ENCODE measurements at places on chromosomes 12 and 14. TPM values are rescaled to one million over a fixed set of nuclear protein-coding genes. Genes with fewer than 3 reads are reported as not detected.

SOCS4 gene
- 37.1 TPM for total RNA-seq

RIC8B gene
- total RNA-seq, result 17.6 TPM

MAGOHB gene
- total RNA-seq, result 12.0 TPM

TBX5 gene
- total RNA-seq, result 38.8 TPM
